Activated naive CD8-positive, alpha-beta T cell treated with anti-CD3 and anti-CD28 coated beads, Interleukin-2, amount 50 U/mL, for 24 hours (primary cell): ENCODE measurements at places on chromosomes 3 and 15.

- H3K36me3 ChIP-seq = peaks cover 6% of the 10 kb centered on the region
- peaks cover 14% of the 10 kb centered on the region for H3K4me1 ChIP-seq
- peak overlapping the region; percentile 57 for H3K27ac ChIP-seq
- no peak for DNase-seq
- no peak overlapping the region for H3K4me3 ChIP-seq
Measured at GRCh38 chr3:17678116-17678741, 64.2 kb downstream of the TBC1D5 start.

DNA sequence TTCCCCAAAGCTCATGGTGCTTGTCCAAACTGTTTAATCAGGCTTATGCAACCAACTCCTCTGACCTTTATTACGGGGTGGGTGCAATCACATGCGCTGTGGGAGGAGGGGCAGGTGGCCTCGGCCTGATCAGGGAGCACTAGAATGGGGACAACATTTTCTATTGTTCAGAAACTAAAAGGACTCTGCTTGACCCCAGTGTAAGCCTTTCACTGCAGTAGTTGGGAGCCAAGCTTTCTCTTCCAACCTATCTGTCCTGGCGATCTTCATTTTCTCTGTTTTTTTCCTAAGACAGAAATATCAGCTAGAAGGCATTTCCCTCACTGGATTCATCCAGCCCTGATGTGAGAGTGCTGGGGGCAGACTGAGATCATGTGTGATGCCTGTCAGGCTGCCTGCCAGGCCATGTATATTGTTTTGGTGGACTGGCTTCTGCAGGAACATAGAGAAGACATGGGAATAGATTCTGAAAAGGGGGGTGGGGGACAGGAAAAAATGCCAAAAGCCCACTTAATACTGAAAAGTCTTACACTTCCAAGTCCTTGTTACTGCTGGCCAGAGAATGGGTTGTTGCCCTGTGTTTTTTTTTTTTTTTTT lies 627.0 kb upstream of the TBL1XR1 start:
- H3K36me3 ChIP-seq = no peaks in the 10 kb centered on the region
- no peak overlapping the region for H3K27ac ChIP-seq
- no peaks in the 10 kb centered on the region for H3K27me3 ChIP-seq
- peaks cover 30% of the 10 kb centered on the region for H3K4me1 ChIP-seq

DNA sequence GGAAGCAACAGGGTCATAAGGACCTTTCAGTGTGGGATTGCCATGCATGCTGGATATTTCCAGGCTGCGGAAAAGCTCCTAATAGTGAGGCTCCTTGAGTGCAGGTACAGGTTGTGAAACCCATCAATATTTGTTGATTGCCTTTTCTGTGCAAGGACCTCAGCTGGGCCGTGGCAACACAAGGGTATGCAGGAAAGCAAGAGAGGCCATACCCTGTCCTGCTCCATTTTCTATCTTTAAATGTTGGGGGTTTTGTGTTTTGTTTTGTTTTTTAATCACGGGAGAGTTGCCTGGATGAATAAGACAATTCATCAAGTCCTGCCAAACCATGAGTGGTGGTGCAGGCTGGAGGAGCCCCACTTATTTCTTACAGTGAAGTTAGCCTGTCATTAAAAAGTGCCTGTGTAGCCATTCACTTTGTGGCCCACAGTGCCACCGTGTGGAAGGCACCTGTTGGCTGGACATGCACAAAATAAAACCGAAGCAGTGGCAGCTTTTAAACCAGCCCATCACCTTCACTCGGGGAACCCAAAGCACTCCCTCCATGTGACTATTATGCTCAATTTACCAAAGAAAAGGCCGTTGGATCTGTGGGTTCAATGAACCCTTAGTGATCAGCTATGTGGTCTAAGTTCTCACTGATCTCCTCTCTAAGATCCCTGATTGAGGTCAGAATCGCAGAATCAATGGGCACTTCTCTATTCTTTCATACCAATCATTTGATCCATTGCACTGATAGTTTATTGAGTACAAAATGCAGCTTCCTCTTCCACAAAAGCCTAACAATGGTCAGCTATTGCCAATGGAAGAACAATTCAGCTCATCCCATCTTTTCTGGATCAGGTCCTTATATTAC lies 42.2 kb downstream of the CLDN18 start:
- peak; percentile 18 for DNase-seq
- H3K4me1 ChIP-seq = no peaks in the 10 kb centered on the region
- H3K27ac ChIP-seq = no peak overlapping the region
- H3K36me3 ChIP-seq = no peaks in the 10 kb centered on the region

GRCh38 chr3:173395412-173396181 lies 1.9 kb upstream of the NLGN1 start:
- peak overlapping the region; percentile 73 for H3K4me3 ChIP-seq
- peak; percentile 46 for DNase-seq
- no peak overlapping the region for H3K27ac ChIP-seq
- H3K27me3 ChIP-seq = peaks cover 61% of the 10 kb centered on the region

DNA sequence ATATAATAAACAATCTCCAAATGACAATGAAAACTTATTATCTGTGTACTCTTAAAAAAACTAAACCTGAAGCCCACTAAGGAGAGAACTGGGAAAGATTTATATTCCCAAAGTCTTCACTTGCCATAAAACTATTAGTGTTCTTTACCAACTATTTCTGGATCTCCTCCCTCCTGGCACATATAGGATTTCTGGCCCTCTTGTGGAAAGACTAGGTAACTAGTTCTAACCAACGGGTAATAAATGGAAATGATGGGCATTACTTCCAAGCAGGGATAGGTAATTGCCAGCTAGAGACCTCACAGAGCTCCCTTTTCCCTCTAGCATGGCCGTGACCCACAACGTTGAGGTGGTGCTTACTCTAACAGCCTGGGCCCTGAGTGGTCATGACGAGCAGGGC lies 110.1 kb downstream of the DNAH12 start:
- no peak overlapping the region for H3K27ac ChIP-seq
- no peak overlapping the region for H3K4me3 ChIP-seq
- H3K36me3 ChIP-seq = no peaks in the 10 kb centered on the region
- DNase-seq = no peak

GRCh38 chr3:59006634-59007517 lies 42.9 kb downstream of the CFAP20DC start:
- no peak overlapping the region for H3K27ac ChIP-seq
- H3K4me1 ChIP-seq = no peaks in the 10 kb centered on the region
- no peaks in the 10 kb centered on the region for H3K36me3 ChIP-seq

DNA sequence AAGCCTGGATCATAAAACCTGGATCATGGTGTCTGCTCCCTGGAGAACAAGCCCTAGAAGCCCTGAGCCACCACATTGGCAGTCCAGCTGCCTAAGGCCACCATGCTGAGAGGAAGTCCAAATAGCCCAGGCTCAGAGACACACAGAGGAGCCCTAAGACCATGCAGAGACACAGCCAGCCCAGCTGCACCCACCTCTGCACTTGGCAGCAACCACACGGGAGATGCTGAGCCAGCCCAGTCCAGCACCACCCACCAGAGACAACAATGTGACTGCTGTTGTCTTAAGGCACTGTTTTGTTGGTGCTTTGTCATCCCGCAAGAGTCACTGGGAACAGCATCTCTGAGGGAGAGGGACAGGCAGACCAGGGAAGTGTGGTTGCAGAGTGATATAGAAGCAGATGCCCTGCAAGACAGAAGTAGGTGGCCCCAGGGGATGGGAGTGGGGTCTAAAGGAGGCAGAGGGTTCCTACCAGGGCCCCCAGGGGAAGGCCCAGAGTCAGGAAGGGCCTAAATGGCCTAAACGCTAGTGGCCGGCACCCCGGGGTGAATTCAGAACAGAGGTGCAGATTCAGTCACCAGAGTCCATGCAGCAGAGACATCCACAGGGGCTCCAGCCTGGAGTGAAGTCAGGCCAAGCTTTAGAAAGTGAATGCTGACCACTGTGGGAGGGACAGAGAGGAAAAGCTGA lies 105.4 kb upstream of the PRR20G start:
- H3K36me3 ChIP-seq = no peaks in the 10 kb centered on the region
- H3K27ac ChIP-seq = no peak overlapping the region
- H3K4me1 ChIP-seq = peaks cover 2% of the 10 kb centered on the region

DNA sequence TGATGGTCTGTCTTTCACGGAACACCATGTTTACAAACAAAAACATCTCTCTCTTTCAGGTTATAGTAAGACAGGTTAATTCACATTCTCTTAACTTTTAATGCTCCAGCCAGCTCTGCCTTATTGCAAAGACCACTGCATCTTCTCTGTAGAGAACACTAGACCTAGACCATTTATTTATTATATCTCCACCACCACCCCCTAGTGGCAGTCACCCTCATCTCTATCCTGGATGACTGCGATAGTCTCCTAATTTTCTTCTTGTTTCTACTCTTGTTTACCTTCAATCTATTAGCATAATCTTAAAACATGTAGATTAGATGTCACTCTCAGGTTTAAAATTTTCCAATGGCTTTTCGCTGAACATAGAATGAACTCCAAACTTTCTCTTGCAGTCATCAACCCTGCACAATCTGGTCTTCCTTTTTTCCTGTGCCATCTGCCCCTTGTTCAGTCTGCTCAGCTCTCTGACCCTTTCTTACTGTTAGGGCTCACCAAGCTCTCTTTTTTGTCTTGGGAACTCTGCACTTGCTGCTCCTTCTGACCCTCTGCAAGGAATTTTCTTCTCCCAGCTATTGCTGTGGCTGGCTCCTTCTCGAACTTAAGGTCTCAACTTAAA lies 155.6 kb downstream of the SQOR start:
- H3K27me3 ChIP-seq = peaks cover 13% of the 10 kb centered on the region
- no peak overlapping the region for H3K27ac ChIP-seq
- no peaks in the 10 kb centered on the region for H3K36me3 ChIP-seq
- H3K4me1 ChIP-seq = no peaks in the 10 kb centered on the region
- no peak overlapping the region for H3K4me3 ChIP-seq

DNA sequence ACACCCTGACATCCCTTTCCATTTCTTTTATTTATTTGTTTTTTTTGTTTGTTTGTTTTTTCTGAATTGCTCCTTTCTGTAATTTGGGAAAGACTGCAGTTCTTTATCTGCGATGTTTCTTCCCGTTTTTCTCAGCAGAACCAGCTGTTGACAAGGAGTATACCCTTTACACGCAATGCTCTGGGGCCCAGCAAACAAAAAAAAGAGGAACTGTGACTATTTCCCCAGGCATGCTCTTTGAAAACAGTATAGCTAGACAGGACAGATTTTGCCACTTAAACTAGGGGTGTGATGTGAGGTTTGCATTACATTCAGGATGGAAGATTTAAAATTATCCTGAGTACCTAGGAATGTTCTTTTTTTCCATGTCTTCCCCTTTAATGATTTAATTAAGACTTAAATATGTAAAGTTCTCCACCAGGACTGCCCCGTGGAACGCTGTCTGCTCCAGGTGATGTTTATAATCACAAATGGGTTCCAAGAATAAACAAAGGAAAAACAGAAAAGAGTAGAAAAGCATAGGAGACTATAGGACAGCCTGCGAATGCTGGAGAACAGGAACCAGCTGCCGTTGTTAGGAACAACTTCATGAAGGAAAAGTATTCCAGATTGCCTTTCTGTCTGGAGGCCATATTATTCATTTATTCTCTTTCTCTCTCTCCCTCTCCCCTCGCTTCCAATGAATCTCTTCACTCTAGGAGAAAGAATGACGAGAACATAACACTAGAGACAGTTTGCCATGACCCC lies 43.3 kb downstream of the TGFBR2 start:
- DNase-seq = no peak
- H3K4me3 ChIP-seq = no peak overlapping the region
- peaks cover 95% of the 10 kb centered on the region for H3K36me3 ChIP-seq
- H3K27ac ChIP-seq = peak overlapping the region; percentile 93
- no peaks in the 10 kb centered on the region for H3K27me3 ChIP-seq

- no peaks in the 10 kb centered on the region for H3K27me3 ChIP-seq
- DNase-seq = no peak
- H3K36me3 ChIP-seq = peaks cover 30% of the 10 kb centered on the region
- peak overlapping the region; percentile 98 for H3K27ac ChIP-seq
- H3K4me1 ChIP-seq = peaks cover 21% of the 10 kb centered on the region
Measured at GRCh38 chr3:53880396-53881345, 1.3 kb downstream of the ACTR8 start.

GRCh38 chr3:187845826-187846225 lies 100.6 kb upstream of the BCL6 start:
- H3K27me3 ChIP-seq = no peaks in the 10 kb centered on the region
- no peak overlapping the region for H3K27ac ChIP-seq
- no peak overlapping the region for H3K4me3 ChIP-seq
- no peaks in the 10 kb centered on the region for H3K36me3 ChIP-seq
- H3K4me1 ChIP-seq = peaks cover 3% of the 10 kb centered on the region

GRCh38 chr3:116288485-116288884 lies 156.8 kb downstream of the LSAMP start:
- no peaks in the 10 kb centered on the region for H3K27me3 ChIP-seq
- H3K4me3 ChIP-seq = no peak overlapping the region
- DNase-seq = no peak
- H3K4me1 ChIP-seq = no peaks in the 10 kb centered on the region

GRCh38 chr3:194339356-194339755 lies 11.8 kb downstream of the CPN2 start:
- no peak for DNase-seq
- peaks cover 1% of the 10 kb centered on the region for H3K4me1 ChIP-seq
- peaks cover 19% of the 10 kb centered on the region for H3K27me3 ChIP-seq
- no peaks in the 10 kb centered on the region for H3K36me3 ChIP-seq
- no peak overlapping the region for H3K27ac ChIP-seq

- no peak for DNase-seq
- H3K27ac ChIP-seq = no peak overlapping the region
- peaks cover 22% of the 10 kb centered on the region for H3K4me1 ChIP-seq
- H3K27me3 ChIP-seq = no peaks in the 10 kb centered on the region
- H3K4me3 ChIP-seq = no peak overlapping the region
Measured at GRCh38 chr3:9955067-9955502, 2.9 kb upstream of the PRRT3 start.

GRCh38 chr15:74781431-74782258 lies at the start of gene CSK:
Gene CSK (plus strand): TSS chr15:74782080. CDS start chr15:74798298, 16,218 bp downstream.
- H3K4me3 ChIP-seq = peak within 1 kb of the TSS; percentile 95
- peak within 1 kb of the TSS; percentile 99 for H3K27ac ChIP-seq
- peaks cover 27% of the 10 kb centered on the region for H3K36me3 ChIP-seq
- H3K27me3 ChIP-seq = no peaks in the 10 kb centered on the region

DNA sequence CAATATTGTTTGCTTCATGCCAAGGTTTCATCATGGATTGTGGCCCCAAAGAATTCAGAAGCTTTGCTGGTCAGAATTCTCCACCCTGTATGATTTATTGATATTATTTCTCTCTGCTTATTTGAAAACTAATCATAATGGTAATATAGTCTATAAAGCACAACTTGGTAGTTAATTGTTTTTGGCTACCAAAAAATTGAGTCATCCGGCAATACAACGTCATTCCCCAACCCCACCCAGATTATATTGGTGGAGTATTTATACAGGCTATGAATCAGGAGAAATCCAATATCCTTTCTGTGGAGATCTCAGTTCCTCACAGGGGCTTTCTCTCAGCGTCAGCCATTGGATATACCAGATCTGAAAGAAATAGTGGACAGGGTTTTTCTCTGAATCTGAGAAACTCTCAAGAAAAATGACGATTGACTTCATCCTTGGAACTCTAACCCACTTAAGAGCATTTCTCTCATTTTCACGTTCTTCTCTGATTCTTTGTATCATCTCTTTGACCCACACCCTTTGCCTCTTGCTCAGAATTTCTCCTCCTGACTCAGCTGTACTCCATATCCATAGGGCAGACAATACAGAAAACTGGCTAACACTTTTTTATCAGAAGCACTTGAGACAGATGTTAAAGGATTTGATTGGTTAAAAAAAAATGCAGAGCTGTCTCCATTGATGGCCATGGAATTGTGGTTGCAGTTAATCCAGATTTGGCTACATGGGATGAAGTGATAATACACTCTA lies 1055.8 kb upstream of the CADM2 start:
- no peak overlapping the region for H3K27ac ChIP-seq
- no peaks in the 10 kb centered on the region for H3K27me3 ChIP-seq
- H3K4me3 ChIP-seq = no peak overlapping the region
- no peaks in the 10 kb centered on the region for H3K36me3 ChIP-seq
- DNase-seq = no peak
